Daoy (cell line): ENCODE measurements at places on chromosomes 1 and 21. TPM values are rescaled to one million over a fixed set of nuclear protein-coding genes. Genes with fewer than 3 reads are reported as not detected.

The C1orf167 gene
- not detected in 2 replicates for total RNA-seq

The SLAMF8 gene
- 0.18 and 0.63 TPM in 2 replicates for total RNA-seq

The RNU1-1 gene
- 306 and 832 TPM in 2 replicates for total RNA-seq

The FCRL4 gene
- not detected in 2 replicates for total RNA-seq

The AMY1B gene
- total RNA-seq = not detected in 2 replicates

The CFAP74 gene
- not detected in 2 replicates for total RNA-seq

The RIPPLY3 gene
- total RNA-seq = 0.57 TPM in 1 of 2 replicates, not detected in the other

The DPT gene
- 0.24 and 0.69 TPM in 2 replicates for total RNA-seq

The CYP4A22 gene
- total RNA-seq = not detected in 2 replicates

The CRYBG2 gene
- total RNA-seq = 0.34 and 0.51 TPM in 2 replicates

The KCNE1 gene
- total RNA-seq = 0.06 TPM in 1 of 2 replicates, not detected in the other

The TRIM58 gene
- 29.7 and 33.5 TPM in 2 replicates for total RNA-seq

The KCNE2 gene
- not detected in 2 replicates for total RNA-seq

The LAX1 gene
- not detected in 2 replicates for total RNA-seq

The DDI2 gene
- 9.4 and 14.9 TPM in 2 replicates for total RNA-seq

The OR2L3 gene
- not detected in 2 replicates for total RNA-seq

The TFF2 gene
- total RNA-seq = not detected in 2 replicates

The AGO3 gene
- total RNA-seq = 18.4 and 43.9 TPM in 2 replicates

The LCE1B gene
- total RNA-seq = not detected in 2 replicates

The FCRL2 gene
- total RNA-seq = not detected in 2 replicates

The ANKRD35 gene
- total RNA-seq = not detected in 2 replicates

The WLS gene
- 47.5 and 51.8 TPM in 2 replicates for total RNA-seq
